Upper lobe of right lung (tissue), 1 donor: ENCODE measurements at places on chromosomes 12 and 14. TPM values are rescaled to one million over a fixed set of nuclear protein-coding genes. Genes with fewer than 3 reads are reported as not detected.

GRCh38 chr12:583251-583869 lies 79.9 kb downstream of the NINJ2 start:
- no peak overlapping the region for H3K4me3 ChIP-seq
- no peak overlapping the region for H3K27ac ChIP-seq
- H3K27me3 ChIP-seq, result no peaks in the 10 kb centered on the region
- peaks cover 4% of the 10 kb centered on the region for H3K4me1 ChIP-seq

DNA sequence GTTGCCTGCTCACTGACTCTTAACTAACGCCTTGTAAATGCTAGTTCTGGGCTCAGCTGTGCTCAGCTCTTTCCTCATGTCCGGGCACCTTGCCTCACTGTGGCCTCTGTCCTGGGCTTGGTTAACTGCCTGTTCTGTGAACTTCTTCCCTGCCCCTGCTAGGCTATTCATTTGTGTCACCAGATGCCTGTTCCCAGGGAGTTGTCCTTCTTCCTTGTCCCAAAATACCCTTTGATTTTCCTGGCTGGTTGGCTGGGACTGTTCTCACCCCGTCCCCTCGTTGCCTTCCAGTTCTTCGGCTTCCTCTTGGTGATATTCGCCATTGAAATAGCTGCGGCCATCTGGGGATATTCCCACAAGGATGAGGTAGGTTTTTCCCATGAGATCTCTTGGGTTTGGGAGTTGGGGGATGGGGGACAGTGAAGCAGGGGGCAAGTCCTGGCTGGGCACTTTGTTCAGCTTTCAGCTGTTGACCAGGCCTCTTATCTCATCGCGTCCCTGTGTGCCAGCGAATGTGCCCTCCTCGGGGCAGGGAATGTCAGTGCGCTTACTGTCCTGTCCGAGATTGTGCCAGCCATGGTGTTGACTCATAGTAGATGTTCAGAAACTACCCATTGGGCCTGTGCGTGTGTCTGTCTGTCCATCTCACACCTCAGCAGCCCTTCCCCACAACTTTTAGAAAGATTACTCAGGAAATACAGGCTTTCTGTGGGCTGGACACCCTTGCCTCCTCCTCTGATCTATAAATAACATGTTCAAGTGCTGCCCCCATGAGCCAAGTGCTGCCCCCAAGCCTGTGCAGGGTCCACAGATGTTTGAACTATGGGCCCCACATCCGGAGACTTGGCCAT lies 33.1 kb downstream of the CD9 start:
- H3K4me1 ChIP-seq, result peaks cover 46% of the 10 kb centered on the region
- H3K27ac ChIP-seq, result no peak overlapping the region
- no peaks in the 10 kb centered on the region for H3K27me3 ChIP-seq
- peaks cover 65% of the 10 kb centered on the region for H3K36me3 ChIP-seq
- DNase-seq, result peak; percentile 15
- no peak overlapping the region for H3K4me3 ChIP-seq

DNA sequence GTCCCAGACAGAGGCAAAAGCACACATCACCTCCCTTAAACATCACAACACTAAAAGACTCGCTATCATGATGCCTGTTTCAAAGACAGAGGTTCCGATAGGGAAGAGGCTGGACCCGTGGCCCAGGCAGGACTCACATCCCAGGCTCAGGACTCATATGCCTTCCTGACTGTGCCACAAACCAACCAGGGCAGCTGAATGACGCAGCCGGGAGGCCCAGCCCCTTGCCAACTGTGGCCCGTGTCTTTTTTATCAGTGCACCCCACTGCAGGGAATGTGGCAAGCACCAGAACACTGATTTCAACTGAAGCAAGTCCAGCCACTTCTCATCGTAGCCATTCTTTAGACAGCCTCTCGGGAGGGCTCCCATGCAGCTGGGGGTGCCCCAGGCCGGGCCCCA lies 132.3 kb downstream of the KSR2 start:
- H3K27me3 ChIP-seq, result peaks cover 8% of the 10 kb centered on the region
- no peaks in the 10 kb centered on the region for H3K4me1 ChIP-seq
- DNase-seq, result no peak
- no peaks in the 10 kb centered on the region for H3K36me3 ChIP-seq
- no peak overlapping the region for H3K4me3 ChIP-seq

DNA sequence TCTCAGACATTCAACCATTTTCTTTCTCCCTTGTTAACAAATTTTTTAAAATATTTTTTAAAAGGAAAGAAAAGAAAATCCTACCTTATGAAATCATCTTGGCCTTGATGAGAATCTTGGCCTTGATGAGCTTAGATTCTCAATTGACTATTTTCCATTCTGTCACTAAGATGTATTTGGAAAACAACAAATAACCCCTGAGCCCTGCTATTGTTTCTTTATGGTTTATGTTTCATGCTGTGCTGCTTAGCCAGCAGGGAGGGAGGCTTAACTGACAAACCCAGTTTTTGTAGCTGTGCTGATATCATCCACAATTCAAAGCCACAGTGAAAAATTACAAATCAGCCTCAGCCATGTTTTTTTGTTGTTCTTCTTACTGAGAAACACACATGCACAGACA lies 404.1 kb downstream of the RAD51B start:
- H3K4me3 ChIP-seq, result no peak overlapping the region
- no peaks in the 10 kb centered on the region for H3K4me1 ChIP-seq
- no peak overlapping the region for H3K27ac ChIP-seq
- no peaks in the 10 kb centered on the region for H3K27me3 ChIP-seq

GRCh38 chr12:69910694-69911093 lies 85.7 kb downstream of the MYRFL start:
- DNase-seq, result no peak
- no peak overlapping the region for H3K4me3 ChIP-seq
- no peaks in the 10 kb centered on the region for H3K36me3 ChIP-seq
- no peaks in the 10 kb centered on the region for H3K27me3 ChIP-seq
- no peaks in the 10 kb centered on the region for H3K4me1 ChIP-seq

GRCh38 chr12:14313379-14314138 lies 51.9 kb upstream of the ATF7IP start:
- H3K4me3 ChIP-seq, result no peak overlapping the region
- H3K27ac ChIP-seq, result no peak overlapping the region
- no peak for DNase-seq
- no peaks in the 10 kb centered on the region for H3K36me3 ChIP-seq
- H3K27me3 ChIP-seq, result no peaks in the 10 kb centered on the region

GRCh38 chr12:110123919-110124268 lies 263 bp upstream of the IFT81 start:
- H3K4me1 ChIP-seq, result peaks cover 6% of the 10 kb centered on the region
- H3K4me3 ChIP-seq, result no peak overlapping the region
- no peak for DNase-seq
- H3K27me3 ChIP-seq, result no peaks in the 10 kb centered on the region

DNA sequence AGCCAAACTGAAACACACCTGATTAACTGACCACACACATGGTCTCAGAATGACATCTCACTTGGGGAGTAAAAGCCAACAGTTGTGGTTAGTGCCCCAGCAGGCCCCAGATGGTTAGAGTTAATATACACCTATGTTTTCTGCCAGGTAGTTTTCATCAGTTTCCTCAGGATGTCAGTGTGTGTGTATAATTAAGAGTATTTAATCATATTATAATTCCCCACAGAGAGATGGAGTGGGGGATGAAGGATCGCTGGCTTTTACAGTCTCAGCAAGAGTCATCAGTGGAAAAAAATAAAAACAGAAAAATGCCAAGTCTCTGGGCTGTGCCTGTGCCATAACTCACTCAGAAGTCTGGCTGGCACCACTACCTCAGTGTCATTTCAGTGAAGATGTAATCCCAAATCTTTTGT lies 412.5 kb downstream of the ZFP36L1 start:
- peaks cover 57% of the 10 kb centered on the region for H3K4me1 ChIP-seq
- no peaks in the 10 kb centered on the region for H3K36me3 ChIP-seq
- H3K4me3 ChIP-seq, result no peak overlapping the region
- no peak for DNase-seq
- H3K27me3 ChIP-seq, result no peaks in the 10 kb centered on the region
- H3K27ac ChIP-seq, result no peak overlapping the region

GRCh38 chr12:106112145-106112821 lies 26.5 kb downstream of the NUAK1 start:
- H3K27me3 ChIP-seq, result no peaks in the 10 kb centered on the region
- no peak overlapping the region for H3K4me3 ChIP-seq
- peak overlapping the region; percentile 32 for H3K27ac ChIP-seq
- peaks cover 65% of the 10 kb centered on the region for H3K4me1 ChIP-seq

DNA sequence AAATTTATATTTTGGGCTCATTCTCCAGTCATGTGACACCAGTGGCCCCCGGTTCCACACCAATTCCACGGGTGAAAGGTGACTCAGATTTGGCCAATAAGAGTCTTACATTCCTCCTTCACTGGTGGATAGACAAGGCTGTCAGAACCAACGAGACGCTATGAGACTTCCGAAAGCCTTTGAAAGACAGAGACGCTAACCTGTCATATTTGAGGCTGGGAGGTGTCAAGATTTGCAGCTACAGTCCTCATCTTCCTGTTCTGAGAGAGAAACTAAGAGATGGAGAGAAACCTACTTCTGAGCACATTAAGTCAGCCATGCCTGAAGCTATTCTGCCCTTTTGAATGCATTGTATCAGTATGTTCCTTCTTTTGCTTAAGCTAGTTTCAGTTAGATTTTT lies 171.2 kb downstream of the FLRT2 start:
- no peaks in the 10 kb centered on the region for H3K36me3 ChIP-seq
- no peak overlapping the region for H3K4me3 ChIP-seq
- H3K27me3 ChIP-seq, result no peaks in the 10 kb centered on the region
- H3K27ac ChIP-seq, result no peak overlapping the region
- no peak for DNase-seq

DNA sequence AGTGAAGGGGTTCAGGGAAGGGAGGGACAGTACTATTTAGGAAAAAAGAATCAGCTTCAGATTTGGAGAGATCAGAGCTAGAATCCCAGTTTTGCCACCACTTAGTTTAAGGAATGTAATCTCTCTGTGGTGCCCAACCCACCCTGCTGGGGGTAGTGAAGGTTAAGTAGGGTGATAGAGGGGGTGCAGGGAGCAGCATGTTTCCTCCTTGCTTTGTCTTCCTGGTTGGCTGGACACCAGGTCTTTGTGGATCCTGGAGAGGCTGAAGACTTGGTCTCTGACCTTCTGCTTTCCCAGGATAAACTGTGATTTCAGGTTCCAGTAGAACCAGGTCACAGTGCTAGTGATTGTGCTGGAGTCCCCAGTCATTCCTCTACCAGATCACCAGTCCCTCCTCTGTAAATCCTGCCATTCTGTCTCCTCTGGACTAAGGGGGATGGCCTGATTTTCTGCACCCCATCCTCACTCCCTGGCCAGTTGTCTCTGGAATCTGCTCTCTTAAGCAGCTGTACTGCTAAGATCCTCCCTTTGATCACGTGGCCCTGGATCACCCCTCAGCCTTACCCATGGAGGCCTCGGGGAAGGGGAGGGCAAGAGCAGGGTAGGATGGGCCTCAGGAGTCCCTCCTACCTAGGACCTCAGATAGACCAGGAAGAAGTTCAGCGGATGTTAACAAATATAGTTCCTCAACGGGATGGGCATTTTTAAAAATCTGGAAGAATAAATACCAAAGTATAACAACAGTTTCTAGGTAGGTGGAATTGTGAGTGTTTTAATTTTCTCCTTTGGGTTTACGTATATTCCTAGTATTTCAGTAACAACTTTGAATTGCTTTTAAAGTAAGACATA lies 3.1 kb downstream of the MAP3K12 start:
- peak; percentile 64 for DNase-seq
- peak overlapping the region; percentile 8 for H3K27ac ChIP-seq
- no peaks in the 10 kb centered on the region for H3K27me3 ChIP-seq

- no peaks in the 10 kb centered on the region for H3K27me3 ChIP-seq
- peaks cover 6% of the 10 kb centered on the region for H3K4me1 ChIP-seq
- H3K36me3 ChIP-seq, result no peaks in the 10 kb centered on the region
- no peak overlapping the region for H3K27ac ChIP-seq
Observed at GRCh38 chr14:92398888-92399636, 76.1 kb downstream of the SLC24A4 start.

- H3K4me1 ChIP-seq, result peaks cover 43% of the 10 kb centered on the region
- H3K27me3 ChIP-seq, result no peaks in the 10 kb centered on the region
- peak overlapping the region; percentile 85 for H3K27ac ChIP-seq
- H3K36me3 ChIP-seq, result no peaks in the 10 kb centered on the region
- peak; percentile 67 for DNase-seq
- H3K4me3 ChIP-seq, result peak overlapping the region; percentile 44
Observed at GRCh38 chr14:22819151-22819988, 4.1 kb upstream of the SLC7A7 start.

DNA sequence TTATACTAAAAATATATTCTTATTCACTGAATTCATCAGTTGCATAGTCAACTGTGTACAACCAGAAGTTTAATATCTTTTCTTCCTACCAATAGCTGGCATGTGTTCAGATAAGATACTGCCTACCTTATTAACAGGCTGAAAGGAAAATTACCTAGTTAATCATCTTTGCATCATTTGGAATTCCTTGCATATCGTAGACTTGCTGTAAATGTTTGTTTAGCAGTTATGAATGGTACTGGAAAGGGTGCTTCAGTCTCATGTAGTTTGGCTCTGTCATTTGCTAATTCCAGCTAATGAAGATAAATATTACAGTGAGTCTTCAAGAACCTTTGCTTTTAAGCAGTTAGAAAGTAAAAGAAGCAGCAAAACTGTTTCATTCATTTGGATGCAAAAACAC lies 84.4 kb downstream of the PPHLN1 start:
- H3K4me3 ChIP-seq, result no peak overlapping the region
- H3K36me3 ChIP-seq, result no peaks in the 10 kb centered on the region
- H3K27ac ChIP-seq, result no peak overlapping the region
- no peaks in the 10 kb centered on the region for H3K27me3 ChIP-seq

GRCh38 chr12:11183011-11183410 lies 3.7 kb downstream of the TAS2R42 start:
- no peak overlapping the region for H3K4me3 ChIP-seq
- no peaks in the 10 kb centered on the region for H3K27me3 ChIP-seq
- H3K4me1 ChIP-seq, result no peaks in the 10 kb centered on the region

INHBC gene
- total RNA-seq, result not detected

ANO2 gene
- total RNA-seq, result 36.8 TPM

CEP170B gene
- total RNA-seq, result 30.3 TPM

LBHD2 gene
- not detected for total RNA-seq

CHFR gene
- total RNA-seq, result 50.2 TPM

OR6C2 gene
- not detected for total RNA-seq

AMHR2 gene
- 0.46 TPM for total RNA-seq
